SW 1271 (cell line): ENCODE measurements at places on chromosomes 12 and 14.

- no peak for DNase-seq
Measured at GRCh38 chr14:80419345-80419744, 208.0 kb upstream of the DIO2 start.

DNA sequence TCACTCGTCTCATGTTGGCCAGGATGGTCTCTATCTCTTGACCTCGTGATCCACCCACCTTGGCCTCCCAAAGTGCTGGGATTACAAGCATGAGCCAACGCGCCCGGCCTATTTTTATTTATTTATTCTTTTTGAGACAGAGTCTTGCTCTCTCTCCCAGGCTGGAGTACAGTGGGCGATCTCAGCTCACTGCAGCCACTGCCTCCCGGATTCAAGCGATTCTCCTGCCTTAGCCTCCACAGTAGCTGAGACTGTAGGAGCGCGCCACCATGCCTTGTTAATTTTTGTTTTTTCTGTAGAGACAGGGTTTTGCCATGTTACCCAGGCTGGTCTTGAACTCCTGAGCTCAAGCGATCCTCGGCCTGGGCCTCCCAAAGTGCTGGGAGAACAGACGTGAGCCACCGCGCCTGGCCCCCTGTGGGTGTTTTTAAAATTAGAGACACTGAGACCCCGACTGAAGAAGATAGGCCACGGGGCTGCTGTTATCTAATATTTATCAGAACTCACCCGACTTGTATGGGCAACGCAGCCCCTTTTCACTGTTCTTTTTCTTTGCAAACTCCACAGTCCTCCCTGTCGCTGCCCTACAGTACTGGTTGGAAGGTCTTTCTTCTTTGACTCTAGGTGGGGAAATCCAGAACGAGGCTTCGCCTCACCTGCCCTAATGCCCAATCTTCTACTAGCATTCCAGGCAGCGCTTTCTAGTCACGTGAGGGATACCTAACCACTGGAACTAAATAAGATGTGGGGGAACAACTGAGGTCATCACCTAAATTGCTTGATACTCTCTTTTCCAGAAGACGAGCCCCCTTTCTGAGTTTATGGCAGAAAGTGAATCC lies 1.4 kb upstream of the GABARAPL1 start:
- no peak for DNase-seq

DNA sequence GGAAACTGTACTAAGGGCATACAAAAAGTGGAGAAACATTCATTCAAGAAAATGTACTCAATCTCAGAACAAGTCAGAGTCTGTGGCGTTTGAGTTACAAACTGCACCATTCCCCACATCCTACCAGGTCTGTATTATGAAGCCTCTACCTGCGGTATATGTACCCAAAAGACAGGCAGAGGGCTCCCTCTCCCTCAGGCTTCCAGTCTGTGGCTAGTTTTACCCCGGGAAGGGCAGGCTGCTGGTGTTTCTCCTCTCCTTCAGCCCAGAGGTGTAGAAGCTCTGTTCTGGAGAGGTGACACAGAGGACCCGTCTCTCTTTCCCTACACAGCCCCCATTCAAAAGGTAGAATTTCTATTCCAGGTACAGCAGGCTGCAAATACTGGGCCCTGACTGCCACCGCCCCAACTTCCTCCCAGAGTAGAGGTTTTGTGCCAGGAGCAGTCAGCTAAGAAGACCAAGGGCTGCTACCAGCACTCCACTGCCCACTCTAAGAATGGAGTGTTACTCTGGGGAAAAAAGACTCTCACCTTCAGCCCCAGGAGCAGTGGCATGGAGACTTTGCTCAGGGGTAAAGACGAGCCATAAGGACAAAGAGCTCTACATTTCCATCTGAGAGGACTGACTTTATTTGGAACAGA lies 39.4 kb downstream of the PARP11 start:
- DNase-seq, result no peak

- no peak for DNase-seq
Measured at GRCh38 chr12:24797901-24798300, 151.0 kb downstream of the BCAT1 start.

DNA sequence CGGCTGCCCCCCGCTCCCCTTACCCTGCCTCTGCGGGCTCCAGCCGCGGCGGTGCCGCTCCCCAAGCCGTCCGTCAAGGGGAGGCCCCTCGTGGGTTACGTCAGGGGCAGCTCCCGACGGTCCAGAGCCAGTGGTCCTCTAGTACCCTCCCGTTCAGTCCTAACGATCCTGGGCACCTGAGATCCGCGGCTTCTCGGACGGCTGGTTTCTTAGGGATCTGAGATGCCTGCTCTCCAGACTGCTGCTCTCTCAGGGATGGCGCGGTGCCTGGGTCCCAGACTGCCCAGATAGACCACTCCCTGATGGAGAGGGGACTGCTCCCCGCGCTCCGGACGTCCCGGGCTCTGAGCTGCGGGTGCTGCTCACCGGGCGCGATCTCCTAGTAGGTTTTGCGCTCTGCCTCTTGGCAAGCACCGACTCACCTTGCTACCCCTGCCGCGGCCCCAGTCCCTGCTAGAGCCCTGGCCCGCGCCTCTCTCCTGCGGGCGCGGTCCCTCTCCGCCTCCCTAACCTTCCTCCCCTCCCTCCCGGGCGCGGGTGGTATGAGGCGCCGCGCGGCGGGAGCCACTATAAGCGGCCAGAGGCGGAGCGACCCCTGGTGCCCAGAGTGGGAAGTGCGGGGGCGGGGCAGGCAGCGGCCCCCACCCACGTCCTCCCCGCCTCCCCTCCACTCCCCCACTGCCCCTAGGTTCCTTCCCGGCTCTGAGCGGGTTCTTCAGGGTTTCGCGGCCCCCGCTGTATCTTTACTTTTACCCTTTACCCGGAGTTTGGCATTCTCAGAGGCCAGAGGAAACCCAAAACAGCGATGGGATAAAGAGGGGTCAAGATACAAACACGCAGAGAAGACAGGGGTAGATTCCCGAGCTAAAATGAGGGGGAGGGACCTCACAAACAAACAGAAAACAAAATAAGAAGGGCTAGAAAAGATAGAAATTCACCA lies at the start of gene C1QL4:
TSS of gene C1QL4 (minus strand) at position 544 of the 940 bp plus-strand sequence. CDS start 711 bp downstream, outside the sequence.
- DNase-seq, result no peak

- no peak for DNase-seq
Measured at GRCh38 chr12:75505706-75506312, 5.6 kb downstream of the KRR1 start.

- DNase-seq, result no peak
Measured at GRCh38 chr12:83629931-83630330, 943.2 kb downstream of the TMTC2 start.
